ENCODE measurements at places on chromosomes 13 and 19.

- DNase-seq = no peak
Measured at GRCh38 chr13:50225193-50226155, 210.2 kb downstream of the KCNRG start.

- DNase-seq = no peak
Measured at GRCh38 chr13:100613031-100613430, 24.4 kb upstream of the GGACT start.

- peak; percentile 10 for DNase-seq
Measured at GRCh38 chr13:91544723-91545122, 146.3 kb downstream of the GPC5 start.

- DNase-seq = no peak
Measured at GRCh38 chr13:38713046-38713445, 26.2 kb downstream of the FREM2 start.

DNA sequence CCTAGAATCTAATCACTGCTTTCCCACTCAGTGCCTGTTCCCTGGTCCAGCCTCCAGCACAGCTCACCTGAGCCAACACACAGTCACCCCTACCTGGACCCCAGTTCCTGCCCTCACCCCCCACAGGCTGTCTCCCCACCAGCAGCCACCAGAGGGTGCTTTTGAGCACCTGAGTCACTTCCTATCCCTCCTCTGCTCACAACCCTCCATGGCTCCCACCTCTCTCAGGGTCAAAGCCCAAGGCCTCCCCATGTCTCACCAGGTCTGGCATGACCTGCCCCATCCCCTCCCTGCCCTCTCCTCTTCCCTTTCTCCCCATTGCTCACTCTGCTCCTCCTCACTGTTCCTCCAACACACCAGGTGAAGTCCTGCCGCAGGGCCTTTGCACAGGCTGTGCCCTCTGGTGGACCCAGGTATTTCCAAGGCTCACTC, 7.1 kb upstream of the DPP9 start:
- no peak for DNase-seq

DNA sequence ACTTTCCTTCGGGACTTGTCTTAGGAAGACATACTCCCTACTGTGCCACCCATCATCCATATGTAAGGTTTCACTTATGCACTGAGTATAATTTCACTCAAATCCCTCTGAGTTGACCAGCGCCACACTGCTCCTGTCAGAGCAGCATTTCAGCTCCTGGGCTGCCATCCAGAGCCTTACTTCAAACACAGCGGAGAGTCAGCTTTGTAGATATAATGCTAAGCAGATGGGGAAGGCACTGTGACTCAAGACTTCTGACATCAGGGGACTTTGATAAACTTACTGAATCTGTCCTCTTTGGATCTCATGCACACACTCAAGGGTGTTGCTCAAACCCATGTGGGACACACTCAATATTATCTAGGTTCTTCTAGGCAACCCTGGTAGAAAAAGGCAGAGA, 34.9 kb downstream of the DOCK9 start:
- no peak for DNase-seq

DNA sequence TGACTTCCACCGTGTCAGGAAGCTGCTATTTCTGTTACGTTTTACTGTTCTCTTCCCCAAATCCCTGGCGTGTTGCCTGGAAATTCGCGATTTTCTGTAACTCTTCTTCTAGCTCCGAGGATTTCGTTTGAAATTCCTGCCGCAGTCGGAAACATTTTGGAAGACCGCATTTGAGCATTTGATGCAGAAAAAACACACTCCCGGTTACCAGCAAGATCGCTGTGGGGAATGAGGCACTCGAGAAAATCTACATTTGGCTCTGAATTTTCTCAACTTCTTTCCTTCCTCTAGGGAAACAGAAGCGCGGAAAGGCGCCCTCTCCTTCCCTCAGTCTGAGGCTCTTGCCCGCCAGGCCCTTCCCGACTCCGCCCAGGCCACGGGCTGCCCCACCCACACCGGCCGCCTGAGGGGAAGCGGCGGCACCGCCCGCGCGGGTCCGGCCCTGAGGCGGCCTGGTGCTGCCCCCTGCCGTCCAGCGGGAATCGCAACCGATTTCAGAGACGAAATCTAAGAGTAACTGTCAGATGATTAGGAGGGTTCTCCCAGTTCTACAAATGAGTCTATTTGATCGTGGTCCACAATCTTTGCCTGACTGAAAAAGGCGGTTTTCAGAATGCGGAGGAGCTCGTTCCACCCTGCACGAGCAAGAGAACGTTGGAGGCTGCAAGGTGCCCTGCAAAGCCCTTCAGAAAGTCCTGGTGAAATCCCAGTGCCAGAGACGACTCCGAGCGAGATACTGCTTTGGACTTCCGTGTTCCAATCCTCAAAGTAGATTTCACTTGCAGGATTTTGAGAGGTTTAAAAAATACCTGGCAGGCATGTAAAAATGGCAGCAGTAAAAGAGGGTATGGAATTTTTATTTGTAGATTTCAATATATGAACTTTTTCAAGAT, 18.4 kb upstream of the TUBGCP3 start:
- peak; percentile 85 for DNase-seq

- DNase-seq = no peak
Measured at GRCh38 chr13:32415019-32415418, 12.9 kb downstream of the N4BP2L1 start.

GRCh38 chr13:41649659-41650058, 192.3 kb downstream of the RGCC start:
- no peak for DNase-seq

DNA sequence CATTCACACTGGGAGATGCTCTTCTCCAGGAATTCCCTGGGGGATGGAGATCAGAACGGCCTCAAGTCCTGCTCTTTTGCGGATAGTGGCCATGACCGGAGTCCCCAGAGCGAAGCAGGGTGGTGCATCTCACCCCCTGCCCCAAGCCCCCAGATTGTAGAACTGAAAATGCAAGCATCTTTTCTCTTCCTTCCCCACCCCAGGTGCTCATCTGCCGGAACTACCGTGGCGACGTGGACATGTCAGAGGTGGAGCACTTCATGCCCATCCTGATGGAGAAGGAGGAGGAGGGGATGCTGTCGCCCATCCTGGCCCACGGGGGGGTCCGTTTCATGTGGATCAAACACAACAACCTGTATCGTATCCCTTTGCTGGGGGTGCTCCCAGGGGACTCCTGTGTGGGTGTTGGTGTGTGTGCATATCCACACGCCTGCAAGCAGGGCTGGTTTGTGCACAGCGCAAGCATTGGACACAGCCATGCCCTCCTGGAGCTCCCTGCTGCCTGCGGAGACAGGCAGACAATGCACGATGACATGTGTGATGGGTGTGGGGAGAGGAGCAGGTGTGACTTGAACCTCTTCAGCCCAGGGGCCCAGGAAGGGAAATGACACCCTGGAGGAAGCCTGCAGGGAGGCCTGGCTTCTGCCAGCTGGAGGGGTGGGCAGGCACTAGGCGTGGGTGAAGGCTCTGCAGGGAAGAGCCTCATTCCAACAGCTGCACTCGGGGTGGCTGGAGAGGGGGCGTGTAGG, 5.7 kb downstream of the AP1M1 start:
- no peak for DNase-seq
